ENCODE measurements at places on chromosomes 7 and 10. TPM values are rescaled to one million over a fixed set of nuclear protein-coding genes. Genes with fewer than 3 reads are reported as not detected.

The MRLN gene
- not detected for polyA plus RNA-seq

DNA sequence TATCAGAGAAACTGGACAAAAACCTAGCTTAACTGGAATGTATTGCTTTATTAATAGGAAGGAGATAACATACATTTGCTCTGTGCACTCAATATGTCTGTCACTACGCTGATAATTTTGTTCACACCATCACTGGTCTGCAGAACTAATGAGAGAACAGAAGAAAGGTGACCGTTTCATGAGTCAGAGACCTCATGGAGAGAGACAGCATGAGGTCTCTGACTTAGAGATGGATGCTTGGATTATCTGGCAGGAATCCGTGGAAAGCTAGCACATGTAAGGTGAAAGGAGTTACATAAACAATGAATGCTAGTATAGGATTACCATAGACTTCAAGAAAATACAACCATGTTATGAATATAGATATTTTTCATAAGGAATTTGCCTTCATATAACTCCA, 947.3 kb downstream of the IPMK start:
- DNase-seq, result no peak

The TDRD1 gene
- not detected for polyA plus RNA-seq

- DNase-seq, result no peak
Observed at GRCh38 chr7:151724250-151724915, 152.5 kb downstream of the PRKAG2 start.

DNA sequence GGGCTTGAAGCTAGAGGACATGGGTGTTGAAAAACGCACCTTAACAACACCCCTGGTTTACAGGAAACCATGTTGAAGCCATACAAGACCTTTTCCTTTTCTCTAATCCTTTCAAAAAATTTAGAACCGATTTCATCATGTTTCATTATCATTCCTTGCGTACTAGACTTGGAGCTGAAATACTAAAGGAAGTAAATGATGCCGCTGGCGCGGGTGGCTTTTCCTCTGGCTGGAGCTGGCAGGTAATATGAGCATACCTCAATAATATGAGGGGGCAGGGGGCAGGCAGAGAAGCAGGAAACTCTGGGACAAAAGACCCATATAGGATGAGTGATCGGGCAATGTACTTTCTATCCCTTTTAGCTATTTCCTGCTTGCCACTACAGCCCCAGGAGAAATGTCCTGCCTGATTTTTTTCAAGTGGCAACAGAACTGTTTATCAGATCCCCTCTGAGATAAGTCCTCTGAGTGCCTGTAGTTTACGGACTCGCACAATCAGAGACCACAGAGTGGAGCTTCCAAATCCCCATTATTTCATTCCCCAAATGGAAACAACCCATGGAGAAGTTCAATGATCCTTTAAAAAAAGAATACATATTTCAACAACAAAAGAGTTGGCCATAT, 450.1 kb downstream of the KCNMA1 start:
- no peak for DNase-seq

GRCh38 chr10:18196806-18197550, 56.8 kb downstream of the CACNB2 start:
- DNase-seq, result no peak

The MMP21 gene
- polyA plus RNA-seq, result not detected

The CFTR gene
- polyA plus RNA-seq, result not detected

GRCh38 chr10:130221456-130222375, 85.5 kb downstream of the GLRX3 start:
- no peak for DNase-seq

Measured in BJ (cell line).